SK-N-SH treated with all-trans-retinoic acid at 6 μM for 48 hours (cell line): ENCODE measurements at places on chromosomes 3 and 15.

DNA sequence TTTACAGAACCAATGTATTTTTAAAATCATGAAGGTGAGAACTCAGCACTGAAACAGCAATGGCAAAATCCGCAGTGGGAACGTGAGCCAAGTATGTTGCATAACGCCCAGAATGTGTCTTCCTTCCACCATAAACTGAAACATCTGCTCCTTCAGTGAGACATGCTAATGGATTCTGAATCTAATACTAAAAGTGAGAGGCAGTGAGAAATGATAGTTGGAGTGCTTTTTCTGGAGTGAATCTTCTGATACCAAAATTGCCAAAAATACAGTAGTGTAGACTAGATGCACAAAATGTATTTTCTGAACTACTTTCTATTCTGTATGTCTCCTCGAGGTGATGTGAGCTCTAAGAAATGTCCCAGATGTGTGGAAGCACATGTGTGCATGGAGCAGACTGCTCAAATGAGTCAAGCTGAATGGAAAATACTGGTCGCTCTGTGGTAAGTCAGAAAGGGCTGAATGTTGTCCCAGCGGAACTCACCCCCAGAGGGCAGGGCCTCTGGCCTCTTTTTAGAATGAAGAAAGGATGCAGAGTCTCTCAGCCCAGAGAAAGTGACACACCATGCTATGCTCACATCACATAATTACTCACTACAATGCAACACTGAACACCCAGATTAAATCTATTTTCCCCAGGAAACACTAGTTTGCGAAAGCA is 73.0 kb downstream of the ATP10A start:
- ATAC-seq, result no peak

DNA sequence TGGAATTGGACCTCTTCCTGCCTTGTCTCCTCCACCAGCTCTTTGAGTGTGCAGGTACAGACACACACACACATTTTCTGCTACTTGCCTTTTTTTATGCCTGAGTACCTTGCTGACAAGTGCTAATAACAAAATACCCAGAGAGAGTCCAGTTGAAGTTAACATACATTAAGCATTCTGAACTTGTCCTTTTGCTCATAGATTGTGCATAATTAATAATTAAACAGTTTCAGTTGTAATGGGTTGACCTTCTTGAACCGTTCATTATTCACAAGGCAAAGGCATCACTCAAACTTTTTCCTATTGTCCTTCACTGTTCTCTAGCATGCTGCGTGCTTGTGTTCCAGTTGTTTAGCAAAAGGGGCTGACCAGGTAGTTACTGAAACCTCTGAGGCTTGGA is 59.6 kb upstream of the SKOR1 start:
- ATAC-seq, result no peak

GRCh38 chr3:143486611-143487010 is 361.7 kb downstream of the SLC9A9 start:
- no peak for ATAC-seq

DNA sequence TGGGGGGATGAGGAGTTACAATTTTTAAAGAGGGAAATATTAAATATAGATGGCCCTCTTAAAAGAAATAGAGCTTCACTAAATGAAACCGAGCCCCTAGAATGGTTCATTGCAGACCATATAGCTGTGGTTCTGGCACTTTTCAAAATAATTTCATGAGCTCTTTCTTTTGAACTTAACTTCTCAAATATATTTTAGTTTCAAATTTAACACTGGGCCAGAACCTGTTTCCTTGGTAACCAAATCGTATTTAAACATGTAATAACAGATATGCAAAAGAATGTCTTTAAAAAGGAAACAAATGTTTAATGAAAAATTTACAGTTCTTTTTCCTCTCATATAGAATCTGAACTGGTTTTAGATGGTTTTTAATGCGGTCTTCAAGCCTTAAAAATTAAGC is 20.1 kb downstream of the ZBTB38 start:
- no peak for ATAC-seq

DNA sequence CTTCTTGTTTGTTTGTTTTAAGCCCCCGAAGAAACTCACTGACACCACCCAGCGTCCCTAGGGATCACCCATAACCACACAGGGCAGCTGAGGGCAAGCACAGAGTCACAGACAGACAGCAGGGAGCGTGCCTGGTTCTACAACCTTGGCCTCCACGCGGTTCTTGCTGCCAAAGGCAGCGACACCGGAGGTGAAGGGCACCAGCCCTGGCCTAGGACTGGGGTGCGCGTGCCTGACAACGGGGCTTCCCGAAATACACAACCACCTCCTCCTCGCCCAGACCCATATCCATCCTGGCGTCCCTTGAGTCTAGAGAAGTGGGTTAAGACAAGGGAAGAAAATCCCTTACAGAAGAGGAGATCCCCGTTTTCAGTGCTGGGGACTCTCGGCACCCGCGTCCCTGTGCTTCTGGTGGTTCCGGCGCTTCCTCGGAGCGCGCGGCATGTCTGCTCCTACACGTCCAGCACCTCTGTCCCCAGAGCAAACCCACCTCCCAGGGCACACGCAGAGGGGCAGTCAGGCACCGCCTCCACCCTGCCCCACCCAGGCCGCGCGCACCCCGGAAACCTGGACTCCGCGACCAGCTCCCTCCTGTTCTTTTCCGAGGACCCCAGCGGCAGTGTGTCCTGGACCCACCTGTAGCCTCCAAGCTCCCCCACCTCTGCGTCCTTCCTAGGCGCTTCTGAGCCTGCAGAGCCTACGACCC is 911 bp downstream of the RFTN1 start:
- ATAC-seq, result peak; percentile 66

GRCh38 chr3:64530434-64531049 is 157.3 kb downstream of the ADAMTS9 start:
- ATAC-seq, result peak; percentile 58
